ENCODE measurements at places on chromosomes 13 and 19. TPM values are rescaled to one million over a fixed set of nuclear protein-coding genes. Genes with fewer than 3 reads are reported as not detected.

Gene PALM3
- total RNA-seq: 24.1 TPM

DNA sequence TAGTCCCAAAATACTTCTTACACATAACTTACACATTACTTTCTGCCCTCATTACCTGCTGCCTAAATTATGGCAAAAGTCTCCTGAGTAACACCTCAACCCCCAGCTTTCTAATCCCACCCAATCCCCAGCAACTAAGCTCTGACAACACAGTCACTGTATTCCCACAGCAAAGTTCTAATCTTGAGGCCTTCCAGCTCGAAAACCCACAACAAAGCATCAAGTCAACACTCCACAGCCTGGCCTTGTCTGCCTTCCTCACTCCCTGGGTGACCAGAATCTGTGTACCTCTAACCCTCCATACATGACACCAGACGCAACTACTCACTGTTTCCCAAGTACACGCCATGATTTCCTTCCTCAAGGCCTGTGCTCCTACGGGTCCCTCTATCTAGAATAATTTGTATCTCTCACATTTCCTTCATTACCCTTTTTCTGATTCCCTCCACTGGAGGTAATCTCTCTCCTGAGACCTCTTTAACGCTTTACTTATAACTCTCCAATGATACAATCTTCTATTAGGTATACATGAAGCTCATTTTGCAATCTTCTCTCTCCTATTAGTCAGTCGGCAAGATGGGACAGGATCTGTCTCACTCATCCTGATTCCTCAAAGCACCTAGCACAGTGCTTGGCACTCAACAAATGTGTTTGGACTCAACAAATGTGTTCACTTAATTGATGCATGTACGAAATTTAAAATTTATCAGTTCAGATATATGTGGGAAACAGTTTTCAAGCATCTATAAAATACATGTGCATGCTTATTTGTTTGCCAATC lies 87.6 kb upstream of the DOCK9 start:
- DNase-seq: no peak

DNA sequence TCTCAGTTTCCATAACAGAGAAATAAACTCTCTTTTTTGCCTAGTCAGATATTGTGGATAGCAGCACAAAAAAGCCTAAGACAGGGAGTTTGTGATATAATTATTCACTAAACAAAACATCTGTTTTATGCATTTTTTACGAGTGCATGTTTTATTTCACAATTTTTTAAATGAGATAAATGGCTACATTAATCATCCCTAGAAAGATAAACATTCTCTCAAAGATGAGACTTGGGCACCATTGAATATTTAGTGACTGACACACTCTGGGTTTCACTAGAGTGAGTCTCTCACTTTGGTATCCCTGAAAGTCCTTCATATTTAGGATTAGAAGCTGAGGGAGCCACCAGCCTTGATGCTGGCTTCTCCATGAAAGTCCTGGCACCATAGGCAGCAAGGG lies 74.3 kb upstream of the LRCH1 start:
- no peak for DNase-seq

GRCh38 chr13:95019886-95020285 lies 281.4 kb downstream of the ABCC4 start:
- no peak for DNase-seq

GRCh38 chr13:32852526-32852925 lies 163.7 kb upstream of the KL start:
- no peak for DNase-seq

DNA sequence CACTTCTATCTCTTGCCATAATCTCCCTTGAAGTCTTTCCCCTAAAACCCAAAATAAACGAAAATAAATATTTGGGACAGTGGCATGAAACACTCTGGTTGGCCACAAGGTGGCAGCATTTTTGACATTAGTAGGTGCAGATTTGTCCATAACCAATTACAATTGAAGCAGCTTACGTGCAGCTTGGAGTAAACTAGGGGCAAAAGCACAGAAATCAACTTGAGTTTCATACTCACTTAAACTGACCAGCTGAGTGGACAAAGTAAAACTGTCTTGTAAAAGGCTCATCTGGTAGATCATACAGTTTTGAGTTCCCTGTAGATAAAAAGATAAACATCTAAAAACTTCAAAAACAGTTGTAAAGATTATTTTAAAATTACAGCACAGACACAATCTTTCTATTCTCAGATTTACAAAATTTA lies 18.8 kb downstream of the PDCD5 start:
- DNase-seq: no peak

DNA sequence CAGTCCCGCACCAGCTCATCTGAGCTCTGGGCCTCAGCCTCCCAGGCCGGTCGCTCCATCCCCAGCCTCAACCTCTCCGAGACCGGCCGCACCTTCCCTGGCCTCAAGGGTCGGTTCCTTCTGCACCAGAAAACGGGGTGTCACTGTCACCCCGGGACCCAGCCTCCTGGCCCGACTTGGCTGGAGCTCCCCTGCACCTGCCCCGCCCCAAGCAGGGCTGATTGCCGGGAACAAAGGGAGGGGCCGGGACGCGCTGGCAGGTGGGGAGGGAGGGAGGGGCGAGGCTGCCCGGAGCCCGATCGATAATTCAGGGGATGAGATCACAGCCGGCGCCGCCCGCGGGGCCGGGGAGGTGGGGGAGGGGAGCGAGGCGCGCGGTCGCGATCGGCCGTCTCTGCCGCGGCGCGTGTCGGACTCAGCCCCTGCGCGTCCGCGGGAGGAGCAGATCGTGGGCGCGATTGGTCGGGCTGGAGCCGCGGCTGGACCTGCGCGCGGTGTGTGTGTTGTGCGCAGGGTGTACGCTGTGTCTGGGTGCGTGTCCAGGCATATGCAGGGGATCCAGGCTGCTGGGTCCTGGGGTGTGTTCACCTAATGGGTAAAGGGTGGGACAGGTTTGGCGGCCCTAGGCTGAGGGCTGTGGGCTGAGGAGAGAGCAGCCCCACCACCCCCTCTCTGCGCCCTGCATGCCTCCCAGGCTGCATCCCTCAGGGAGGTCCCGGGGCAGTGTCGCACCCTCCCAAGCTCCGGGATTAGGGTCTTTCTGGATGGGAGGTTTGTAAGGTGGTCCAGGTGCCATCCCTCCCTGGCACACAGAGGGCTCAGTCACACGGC lies 1.1 kb upstream of the SHC2 start:
- DNase-seq: no peak

DNA sequence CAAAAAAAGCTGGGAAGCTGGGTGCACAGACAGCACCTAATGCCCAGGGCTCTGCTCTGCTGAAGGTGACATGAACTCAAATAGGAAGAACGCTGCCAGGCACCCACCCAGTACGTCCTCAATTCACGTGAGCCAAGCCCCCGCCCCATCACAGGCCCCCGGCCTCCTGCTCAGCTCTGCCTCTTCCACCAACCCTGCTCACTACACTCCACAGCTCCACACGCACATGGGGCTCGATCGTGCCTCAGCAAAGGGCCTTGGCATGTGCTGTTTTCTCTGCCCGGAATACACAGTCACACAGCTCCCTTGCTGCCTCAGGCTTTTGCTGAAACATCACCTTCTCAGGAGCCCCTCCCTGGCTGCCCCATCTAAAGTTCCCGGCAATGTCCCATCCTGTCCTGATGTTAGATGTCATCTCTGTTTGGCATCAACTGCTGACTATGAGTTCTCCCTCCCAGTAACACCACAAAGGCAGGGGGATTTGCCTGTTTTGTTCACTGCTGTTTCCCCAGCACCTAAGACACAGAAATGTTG lies 2.3 kb downstream of the ATP13A1 start:
- no peak for DNase-seq
